DMS153 (cell line): ENCODE measurements at places on chromosomes 6 and 20.

DNA sequence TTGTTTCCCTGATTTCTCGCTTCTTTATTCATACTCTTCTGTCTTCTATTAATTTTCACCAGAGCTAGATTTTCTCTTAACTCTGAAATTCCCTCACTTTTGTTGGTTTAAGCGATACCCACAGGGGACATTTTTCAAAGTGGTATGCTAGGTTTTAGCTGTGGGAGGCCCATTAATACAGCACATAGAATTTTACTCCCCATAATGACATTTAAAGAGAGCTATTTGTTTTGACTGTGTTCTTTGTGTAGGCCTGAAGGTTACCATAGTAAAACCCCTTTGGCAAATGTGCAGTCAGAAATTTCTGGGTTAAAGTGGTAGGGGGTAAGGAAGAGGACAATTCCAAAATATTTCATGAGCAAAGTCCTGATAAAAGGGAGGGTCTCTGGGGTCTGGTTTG is 721.1 kb upstream of the CITED2 start:
- no peak for DNase-seq

DNA sequence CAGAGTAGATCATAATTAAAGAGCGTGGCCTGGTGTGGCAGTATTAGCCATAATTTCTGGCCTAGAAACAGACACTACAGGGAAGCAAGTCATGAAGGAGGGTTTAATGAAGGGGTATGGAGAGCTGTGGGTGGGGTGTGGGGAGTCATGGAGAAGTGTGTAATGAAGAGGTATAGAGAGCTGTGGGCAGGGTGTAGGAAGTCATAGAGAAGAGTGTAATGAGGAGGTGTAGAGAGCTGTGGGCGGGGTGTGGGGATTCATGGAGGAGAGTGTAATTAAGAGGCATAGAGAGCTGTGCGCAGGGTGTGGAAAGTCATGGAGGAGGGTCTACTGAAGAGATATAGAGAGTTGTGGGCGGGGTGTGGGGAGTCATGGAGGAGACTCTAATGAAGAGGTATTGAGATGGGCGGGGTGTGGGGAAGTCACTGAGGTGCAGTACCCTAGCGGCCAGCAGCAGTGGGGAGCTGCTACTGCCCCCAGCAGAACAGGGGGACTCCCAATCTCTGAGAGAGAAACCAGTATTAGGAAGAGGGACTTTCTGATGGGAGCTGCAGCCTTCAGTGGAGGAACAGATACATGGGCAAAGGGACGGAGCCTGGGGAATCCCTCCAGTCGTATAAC is 145.4 kb upstream of the FOXA2 start:
- DNase-seq = no peak

DNA sequence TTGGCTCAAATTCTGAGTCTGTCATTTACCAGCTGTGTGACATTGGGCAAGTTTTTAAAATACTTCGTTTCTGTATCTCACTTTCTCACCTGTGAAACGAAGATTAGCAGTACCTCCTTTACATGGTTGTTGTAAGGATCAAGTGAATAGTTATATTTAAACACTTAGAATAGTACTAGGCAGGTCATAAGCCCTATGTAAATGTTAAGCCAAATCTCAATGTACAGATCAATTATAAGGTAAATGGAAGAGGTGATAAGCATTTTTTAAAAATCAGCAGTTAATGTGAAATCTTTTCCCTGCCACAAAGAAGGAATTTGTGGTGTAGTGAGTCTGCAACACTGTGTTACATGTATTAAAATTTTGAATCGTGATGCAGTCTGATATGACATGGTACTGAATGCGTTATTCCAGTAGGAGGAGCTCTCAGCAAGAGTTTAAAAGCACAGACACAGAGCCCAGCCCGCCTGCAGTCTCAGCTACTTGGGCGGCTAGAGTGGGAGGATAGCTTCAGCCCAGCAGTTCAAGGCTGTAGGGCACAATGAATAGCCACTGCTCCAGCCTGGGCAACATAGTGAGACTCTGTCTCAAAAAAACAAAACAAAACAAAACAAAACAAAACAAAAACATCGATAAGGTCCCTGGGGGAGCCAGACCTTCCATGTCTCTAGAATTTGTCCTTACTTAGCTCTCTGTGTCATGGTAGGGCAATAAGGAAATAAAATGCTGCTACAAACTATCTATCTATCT is 46.0 kb downstream of the GTF2H5 start:
- peak; percentile 58 for DNase-seq

GRCh38 chr20:40990542-40991120 is 38.0 kb upstream of the TOP1 start:
- DNase-seq = peak; percentile 66

DNA sequence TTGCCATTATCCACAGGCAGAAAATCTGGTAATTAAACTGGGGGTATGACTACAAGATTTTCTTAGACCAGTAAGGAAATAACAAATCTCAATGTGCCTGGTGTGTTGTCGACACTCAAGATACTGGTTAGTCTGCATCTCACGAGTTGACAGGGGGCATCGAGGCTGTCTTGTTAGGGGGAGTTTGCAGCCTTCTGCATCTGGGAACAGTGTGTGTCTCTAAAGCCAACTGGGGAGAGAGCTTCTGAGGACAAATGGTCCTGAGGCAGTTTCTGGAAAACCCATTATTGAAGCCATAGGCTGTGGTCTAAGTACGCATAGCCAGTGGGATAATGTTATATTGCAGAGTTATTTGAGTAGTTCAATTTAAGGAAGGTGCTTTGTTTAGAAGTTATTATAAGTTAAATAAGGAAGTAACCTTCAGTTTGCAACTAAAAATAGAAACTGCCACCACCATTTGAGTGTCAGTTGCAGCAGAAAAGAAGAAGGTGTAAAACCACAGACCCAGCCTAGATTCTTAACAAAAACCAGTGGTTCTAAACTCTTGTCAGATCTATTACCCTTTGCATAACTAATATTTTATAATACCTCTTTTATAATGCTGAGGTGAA is 15.4 kb upstream of the MAPK13 start:
- DNase-seq = no peak

- DNase-seq = no peak
These were observed 26.0 kb upstream of the SCRT2 start for GRCh38 chr20:701401-702129.

- peak; percentile 9 for DNase-seq
These were observed 216.7 kb downstream of the ZDHHC14 start for GRCh38 chr6:157597461-157598312.

GRCh38 chr6:160112628-160113299 is 8.9 kb upstream of the SLC22A1 start:
- no peak for DNase-seq

DNA sequence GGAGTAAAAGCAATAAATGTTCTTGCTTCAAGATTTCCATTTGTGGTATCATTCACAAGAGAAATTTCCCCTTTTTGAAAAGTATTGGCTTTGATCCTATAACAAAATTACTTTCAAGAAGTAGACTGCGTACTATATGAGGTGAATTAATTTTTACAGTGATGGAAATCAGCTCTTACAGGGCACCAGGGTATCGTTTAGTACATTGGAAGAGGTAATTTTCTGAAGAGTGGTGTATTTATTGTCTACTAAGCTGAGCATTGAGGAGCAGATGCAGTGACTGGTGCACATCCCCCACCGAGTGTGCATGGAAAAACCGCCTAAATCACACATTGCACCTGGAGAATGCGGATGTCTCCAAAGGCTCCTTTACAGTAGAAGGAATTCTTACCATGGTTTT is 209.5 kb downstream of the SAMD5 start:
- DNase-seq = no peak

DNA sequence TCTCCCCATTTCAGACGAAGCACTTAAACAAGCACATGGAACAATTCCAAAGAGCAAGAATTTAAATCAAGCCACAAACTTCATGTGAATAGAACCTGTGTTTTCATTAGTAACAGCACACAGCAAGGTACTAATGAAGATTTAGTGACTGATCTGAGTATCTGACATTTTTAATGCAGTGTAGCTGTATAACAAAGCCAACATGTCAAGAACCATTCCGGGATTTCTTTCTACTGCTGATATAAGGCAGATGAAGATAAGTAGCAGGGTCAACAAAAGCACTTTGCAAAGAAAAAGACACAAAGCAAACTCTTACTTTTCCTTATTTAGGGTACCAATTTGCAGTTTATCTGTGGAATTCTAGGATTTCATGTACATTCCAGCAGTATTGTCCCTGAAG is 11.3 kb downstream of the SLC17A5 start:
- no peak for DNase-seq

DNA sequence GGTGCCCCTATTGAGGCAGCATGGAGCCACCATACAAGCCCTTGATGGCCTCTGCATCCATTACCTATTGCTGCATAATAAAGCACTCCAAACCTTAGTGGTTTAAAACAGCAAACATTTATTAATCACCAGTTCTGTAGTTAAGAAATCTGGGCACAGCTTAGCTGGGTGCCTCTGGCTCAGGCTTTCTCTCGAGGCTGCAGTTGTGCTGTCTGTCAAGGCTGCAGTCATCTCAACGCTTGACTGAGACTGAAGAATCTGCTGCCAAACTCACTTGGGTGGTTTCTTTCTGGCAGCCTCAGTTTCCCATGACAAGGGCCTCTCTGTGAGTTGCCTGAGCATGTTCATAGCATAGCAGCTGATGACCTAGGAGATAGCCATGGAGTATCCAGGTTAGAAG is 207.4 kb upstream of the LRFN2 start:
- no peak for DNase-seq

- no peak for DNase-seq
These were observed 62.9 kb downstream of the SUN5 start for GRCh38 chr20:32941155-32941885.

GRCh38 chr20:61762167-61762710 is 303.4 kb downstream of the TAF4 start:
- DNase-seq = no peak

GRCh38 chr6:5961836-5962235 is 44.9 kb downstream of the NRN1 start:
- no peak for DNase-seq

DNA sequence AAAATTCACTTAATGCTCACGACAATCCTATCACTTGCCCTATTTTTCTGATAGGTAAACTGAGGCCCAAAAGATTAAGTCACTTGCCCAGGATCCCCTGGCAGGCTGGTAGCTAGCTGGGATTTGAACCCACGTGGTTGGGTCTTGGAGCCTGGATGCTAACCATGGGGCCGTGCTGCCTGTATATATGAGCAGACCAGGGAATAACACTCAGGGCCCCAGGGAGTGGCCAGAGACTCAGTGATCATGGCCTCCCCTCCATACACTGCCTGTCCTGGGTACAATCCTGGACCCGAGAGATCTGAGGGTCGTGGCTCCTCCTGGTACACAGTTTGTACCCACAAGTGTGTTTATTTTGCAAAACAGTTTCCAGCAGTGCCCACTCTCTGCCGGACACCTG is 116.9 kb upstream of the PTPN1 start:
- no peak for DNase-seq

GRCh38 chr6:41545703-41546474 is at the start of gene FOXP4:
Gene FOXP4 (plus strand): TSS chr6:41546381. CDS start chr6:41565761, 19,380 bp downstream.
- peak; percentile 74 for DNase-seq

GRCh38 chr6:5855787-5856470 is 150.8 kb downstream of the NRN1 start:
- no peak for DNase-seq

- DNase-seq = no peak
These were observed 101.1 kb downstream of the LY86 start for GRCh38 chr6:6689400-6690143.

DNA sequence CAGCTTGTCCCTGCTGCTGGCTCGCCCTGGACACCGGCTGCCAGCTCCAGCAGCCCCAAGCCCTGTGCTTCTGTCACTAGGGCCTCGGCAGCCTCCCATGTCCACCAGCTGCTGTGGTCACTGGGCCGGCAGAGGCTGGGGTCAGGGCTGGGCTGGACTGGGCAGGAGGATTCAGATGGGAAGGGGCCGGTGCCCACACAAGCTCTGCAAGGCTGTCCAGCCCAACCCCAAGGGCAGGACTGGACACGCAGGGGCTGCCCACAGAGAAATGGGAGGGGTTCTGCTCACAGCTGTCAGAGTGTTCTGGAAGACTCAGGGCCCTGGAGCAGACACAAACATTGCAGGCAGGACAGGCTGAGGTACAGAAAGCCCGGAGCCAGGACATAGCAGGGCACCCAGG is 65.6 kb downstream of the ADNP start:
- no peak for DNase-seq

DNA sequence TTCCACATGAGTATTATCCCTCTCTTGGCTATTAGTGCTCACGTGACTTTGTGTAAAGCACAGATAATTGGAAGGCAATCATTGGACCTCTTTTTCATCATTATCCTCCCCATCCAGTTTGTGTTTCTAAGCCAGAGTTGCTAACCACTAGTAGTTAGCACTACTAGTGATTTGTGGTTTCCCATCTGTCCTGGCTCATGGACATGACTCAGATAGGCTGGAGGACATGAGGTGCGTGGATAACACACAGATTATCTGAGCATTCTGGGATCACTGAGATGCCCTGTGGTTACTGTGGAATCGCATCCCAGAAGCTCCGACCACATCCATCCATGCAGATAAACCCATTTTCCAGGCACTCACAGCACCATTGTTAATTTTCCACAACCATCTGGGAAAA is 123.8 kb upstream of the NAA20 start:
- no peak for DNase-seq

DNA sequence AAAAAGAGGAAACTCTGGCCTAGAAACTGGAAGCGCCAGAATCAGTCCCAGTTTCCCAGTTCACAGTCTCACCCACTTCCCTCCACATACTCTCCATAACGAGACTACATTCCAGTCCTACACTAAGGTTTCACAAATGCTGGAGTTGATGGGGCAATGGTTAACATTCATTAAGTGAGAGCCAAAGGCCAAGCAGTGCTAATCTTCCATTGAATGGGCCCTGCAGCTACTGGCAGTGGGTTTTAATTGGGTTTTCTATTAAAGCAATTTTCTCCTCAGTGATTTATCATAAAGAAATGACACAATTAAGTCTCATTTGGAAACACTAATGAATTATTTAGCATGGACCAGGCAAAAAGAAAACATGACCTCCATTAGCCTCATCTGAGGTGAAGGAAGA is 20.8 kb upstream of the NRSN1 start:
- DNase-seq = no peak

DNA sequence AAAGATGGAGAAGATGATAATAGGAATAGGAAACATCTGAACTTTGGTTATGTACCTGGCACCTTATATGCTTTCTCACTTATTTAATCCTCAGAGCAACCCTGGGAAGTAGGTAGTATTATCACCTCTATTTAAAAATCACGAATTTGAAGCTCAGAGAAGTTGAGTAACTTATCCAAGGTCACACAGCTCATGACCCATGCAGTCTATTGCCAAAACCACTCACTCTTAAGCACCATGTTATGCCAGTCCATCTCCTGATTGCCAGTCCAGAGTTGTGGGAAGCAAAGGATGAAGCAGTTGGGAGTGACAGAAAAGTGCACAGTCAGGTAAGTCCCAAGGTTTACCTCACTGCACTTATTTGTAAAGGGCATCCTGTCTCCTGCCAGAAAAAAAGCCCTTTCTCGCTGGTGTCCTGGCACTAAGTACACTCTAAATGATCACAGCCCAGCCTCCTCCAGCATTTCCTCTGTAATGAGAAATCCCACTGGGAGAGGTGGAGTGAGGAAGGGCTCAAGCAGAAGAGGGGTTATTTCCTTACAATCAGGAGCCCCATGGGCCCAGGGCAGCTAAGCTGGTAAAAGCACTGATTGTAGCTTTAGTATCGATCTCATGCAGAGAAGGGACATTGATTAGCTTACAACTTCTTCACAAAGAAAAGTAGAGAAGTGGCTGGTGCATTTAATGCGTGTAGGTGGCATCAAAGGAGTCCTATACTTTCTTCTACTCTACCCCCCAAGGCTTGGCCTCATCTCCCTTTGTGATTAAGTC is 21.3 kb upstream of the SCGN start:
- DNase-seq = peak; percentile 35
